ENCODE measurements at places on chromosomes 2 and 18.

DNA sequence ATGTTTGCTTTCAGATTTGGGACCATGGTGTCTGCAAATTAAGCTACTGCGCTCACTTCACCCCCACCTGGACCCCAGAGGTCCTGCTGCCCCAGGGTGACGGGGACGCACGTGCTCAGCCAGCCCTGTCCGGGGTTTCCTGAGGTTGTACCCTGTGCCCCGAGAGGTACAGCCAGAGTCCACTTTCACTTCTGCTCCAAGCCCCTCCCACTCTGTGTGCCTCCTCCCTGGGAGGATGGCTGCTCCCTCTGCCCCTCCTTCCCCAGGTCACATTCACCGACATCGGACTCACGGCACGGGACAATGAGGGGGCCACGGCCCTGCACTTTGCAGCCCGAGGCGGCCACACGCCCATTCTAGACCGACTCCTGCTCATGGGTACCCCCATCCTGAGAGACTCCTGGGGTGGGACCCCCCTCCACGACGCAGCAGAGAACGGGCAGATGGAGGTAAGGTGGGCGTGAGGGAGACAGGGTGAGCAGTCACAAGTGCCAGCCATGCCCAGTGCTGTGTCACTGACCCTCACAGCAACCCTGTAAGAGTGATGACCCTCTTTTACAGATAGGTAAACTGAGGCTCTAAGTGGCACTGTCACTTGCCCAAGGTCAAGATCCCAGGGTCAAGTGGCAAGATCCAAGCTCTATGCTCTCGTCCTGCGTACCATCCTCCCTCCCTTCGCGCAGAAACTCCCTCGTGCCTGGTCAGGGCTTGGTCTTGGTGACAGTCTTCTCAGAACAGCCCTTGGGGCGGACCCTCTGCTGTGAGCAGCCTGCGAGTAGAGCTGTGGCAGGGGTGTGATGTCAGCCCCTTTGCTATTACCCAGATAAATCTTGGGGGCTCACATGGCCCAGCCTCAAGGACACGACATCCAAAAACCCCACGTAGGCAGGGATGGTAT is 7.6 kb downstream of the ESPNL start:
- DNase-seq: no peak

DNA sequence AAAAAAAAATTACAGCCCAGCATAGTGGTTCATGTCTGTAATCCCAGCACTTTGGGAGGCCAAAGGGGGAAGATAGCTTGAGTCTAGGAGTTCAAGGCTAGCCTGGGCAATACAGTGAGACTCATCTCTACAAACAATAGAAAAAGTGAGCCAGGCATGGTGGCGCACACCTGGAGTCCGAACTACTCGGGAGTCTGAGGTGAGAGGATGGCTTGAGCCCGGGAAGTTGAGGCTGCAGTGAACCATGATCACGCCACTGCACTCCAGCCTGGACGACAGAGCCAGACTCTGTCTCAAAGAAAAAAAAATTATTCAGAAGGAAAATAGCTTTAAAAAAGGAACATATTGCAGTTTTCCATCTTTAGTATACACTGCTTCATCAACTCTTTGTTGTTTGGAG is 47.8 kb downstream of the CYP27C1 start:
- no peak for DNase-seq

- DNase-seq: no peak
Measured at GRCh38 chr2:122238006-122238559, 482.6 kb downstream of the TSN start.

DNA sequence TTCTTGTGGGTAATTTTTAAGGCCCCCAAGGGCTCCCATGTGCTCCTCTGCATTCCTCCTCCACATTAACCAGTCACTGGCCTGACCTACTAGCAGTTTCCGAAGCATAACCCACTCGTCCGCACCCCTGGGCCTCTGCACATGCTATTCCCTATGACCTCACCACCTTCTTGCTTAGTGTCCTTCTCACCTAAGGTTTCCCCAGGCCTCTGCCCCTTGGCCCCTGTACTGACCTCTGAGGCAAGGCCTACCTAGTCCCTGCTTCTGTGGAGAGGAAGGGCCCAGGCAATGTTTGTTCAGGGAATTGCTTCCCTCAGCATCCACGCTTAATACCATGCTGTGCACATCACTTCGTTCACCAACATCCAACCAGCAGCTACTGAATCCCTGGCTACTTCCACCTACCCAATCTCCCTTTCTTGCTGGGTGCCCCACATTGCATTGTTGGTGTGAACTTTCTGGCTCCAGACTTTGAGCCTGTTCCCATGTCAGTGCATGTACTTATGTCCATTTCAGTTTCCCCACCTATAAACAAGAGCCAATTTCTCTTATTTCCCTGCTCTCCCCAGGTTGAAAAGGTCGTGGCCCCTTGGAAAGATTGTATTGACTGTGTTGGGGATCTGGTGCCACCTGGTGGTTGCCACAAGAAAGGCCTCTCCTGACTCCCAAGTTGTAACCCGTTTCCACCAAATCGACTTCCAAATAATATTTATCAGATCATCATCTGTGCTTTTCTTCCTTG is 19.2 kb upstream of the TMEM177 start:
- no peak for DNase-seq

GRCh38 chr2:109247340-109247739 is 118.3 kb downstream of the SH3RF3 start:
- no peak for DNase-seq

GRCh38 chr2:138500592-138501424 is 762 bp upstream of the SPOPL start:
- no peak for DNase-seq

GRCh38 chr2:101986376-101986775 is 5.4 kb upstream of the IL1R2 start:
- DNase-seq: no peak

- no peak for DNase-seq
Measured at GRCh38 chr2:231235217-231235616, 36.8 kb downstream of the ARMC9 start.

GRCh38 chr2:199757233-199757870 is 93.6 kb downstream of the FTCDNL1 start:
- DNase-seq: no peak

GRCh38 chr2:15983496-15983895 is 43.1 kb downstream of the MYCN start:
- no peak for DNase-seq

DNA sequence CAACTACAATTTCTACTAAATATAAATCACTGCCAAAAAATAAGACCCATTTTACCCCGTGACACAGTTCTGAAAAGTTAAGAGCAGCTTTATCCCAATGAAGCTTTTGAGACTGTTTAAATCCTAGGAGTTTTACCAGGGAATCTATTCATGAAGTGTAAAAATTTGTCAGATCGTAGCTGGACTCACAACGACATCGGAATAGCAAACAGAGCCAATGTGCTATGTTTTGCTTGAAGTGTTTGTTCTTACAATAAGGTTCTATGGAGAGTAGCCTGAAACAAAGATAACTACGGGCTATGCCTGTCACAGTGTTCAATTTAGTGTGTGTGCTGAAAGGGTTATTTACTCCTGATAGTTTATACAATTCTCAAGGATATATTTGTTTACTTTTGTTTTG is 78.5 kb upstream of the L3MBTL4 start:
- DNase-seq: no peak

- DNase-seq: no peak
Measured at GRCh38 chr2:54999182-54999581, 51.1 kb downstream of the RTN4 start.

GRCh38 chr18:8980918-8981317 is 121.6 kb upstream of the NDUFV2 start:
- DNase-seq: no peak

GRCh38 chr2:26672112-26672817 is 20.3 kb upstream of the KCNK3 start:
- DNase-seq: no peak

- DNase-seq: no peak
Measured at GRCh38 chr2:233117811-233118647, 57.9 kb downstream of the INPP5D start.

DNA sequence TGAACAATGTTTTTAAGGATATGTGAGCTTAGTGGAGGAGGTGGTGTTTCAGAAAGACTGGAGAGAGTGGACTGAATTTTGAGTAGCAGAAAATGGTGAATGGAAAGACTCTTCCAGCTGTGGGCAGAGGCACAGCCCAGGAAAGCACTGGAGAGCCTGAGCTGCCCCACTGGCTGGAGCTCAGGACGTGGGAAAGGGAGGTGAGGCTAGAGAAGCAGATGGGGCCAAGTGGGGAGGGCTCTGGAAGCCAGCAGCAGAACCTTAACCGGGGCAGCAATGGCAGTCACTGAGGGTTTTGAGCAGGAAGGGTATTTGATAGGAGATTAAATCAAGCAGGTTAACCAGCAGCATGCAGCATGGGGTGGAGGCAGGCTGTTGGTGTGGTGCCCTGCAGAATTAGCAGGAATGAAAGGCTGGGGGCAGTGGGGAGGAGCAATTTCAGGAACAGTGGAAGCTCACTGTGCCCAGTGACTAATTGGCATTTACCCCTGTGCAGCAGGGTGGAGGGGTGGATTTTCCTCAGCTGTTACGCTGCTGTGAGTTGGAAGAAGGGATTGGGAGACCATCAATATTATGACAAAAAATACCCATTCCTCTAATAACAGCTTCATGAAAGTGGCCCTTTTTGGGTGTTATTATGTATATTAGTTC is 136.2 kb downstream of the CERS6 start:
- no peak for DNase-seq

- DNase-seq: no peak
Measured at GRCh38 chr18:9741406-9741792, 33.3 kb downstream of the RAB31 start.

DNA sequence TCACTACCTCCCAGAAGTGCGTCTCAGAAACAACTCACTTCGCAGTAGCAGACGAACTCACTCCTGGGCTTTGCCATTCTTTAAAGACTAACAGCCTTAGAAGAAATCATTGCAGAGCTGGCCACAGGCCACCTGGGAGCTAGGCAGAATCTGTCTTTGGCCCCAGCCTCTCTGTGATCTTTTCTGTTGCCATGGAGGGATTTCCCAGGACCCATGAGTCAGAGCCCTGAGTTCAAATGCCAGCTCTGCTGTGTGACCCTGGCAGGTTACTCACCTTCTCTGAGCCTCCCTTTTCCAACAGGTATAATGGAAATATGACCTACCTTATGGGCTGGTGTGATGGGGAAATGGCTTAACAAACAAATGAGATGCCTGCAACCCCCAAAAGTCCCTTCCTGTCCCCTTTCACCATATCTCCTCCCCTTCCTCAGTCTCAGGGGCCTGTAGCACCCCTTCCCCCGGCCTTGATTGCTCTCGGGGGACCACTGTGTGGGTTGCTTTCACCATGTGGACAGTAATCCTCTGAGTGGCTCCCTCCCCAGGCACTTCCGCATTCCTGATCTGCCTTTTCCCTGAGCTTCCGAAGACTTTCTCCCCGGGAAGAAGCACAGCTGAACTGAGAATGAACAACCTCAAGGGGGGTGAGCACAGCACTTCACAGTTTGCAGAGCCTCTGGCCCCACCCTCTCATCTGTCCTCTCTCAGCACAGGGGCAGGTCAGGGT is 34.0 kb upstream of the SLC66A3 start:
- DNase-seq: no peak

DNA sequence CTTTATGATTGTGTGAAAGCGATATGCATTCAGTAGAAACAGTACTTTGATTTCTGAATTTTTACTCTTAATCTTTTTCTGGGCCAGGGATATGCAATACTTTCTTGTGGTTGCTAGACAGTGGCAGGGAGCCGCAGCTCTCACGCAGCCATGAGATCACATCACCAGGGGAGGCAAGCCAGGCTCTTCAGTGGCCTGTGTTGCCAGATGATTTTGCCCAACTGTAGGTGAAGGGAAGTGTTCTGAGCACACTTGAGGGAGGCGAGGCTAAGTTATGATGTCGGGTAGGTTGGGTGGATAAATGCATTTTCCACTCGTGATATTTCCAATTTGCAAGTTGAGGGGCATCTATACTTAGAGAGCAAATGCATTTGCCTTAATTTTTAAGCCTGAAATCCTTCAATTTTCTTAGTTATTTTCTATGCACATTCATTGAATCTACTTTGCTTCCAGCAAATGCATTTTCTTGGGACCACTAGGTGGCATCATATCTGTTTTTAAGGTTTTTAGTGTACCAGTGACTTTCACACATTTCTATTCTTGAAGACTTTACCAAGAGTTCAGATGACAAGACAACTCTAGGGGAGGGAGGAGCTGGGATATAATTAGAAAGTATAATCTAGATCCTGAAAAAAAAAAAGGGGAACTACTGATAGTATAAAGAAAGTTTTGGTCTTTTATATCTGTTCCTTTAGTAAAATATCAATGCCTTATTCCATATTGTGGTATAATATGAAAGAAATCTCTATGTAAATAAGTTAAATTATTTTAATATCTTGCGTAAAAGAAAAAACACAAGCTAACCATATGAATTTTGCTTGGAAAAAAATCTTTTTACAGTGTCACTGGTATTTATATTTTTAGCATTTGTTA is 643.3 kb downstream of the SOCS6 start:
- DNase-seq: no peak

Measured in stimulated activated CD8-positive, alpha-beta memory T cell treated with anti-CD3 and anti-CD28 coated beads, Interleukin-2, amount 100 ng/mL, for 48 hours (primary cell).